ENCODE measurements at places on chromosomes 12 and 14. TPM values are rescaled to one million over a fixed set of nuclear protein-coding genes. Genes with fewer than 3 reads are reported as not detected.

RFLNA gene
- total RNA-seq, result not detected

KCNA5 gene
- not detected for total RNA-seq

TMEM233 gene
- not detected for total RNA-seq

CLEC4D gene
- total RNA-seq, result not detected

RBP5 gene
- total RNA-seq, result not detected

MUCL1 gene
- not detected for total RNA-seq

THAP2 gene
- 5.7 TPM for total RNA-seq

ZFYVE26 gene
- 6.3 TPM for total RNA-seq

PRB2 gene
- not detected for total RNA-seq

IGFBP6 gene
- 254 TPM for total RNA-seq

AKAP5 gene
- total RNA-seq, result 0.68 TPM

SPIC gene
- total RNA-seq, result not detected

CMTM5 gene
- not detected for total RNA-seq

KLRF2 gene
- not detected for total RNA-seq

GALNT4 gene
- total RNA-seq, result 4.8 TPM

LRRK2 gene
- total RNA-seq, result 1.6 TPM
